Stimulated activated CD8-positive, alpha-beta memory T cell treated with anti-CD3 and anti-CD28 coated beads, Interleukin-7, amount 100 ng/mL, for 1 hour (primary cell): ENCODE measurements at places on chromosomes 16 and 17.

DNA sequence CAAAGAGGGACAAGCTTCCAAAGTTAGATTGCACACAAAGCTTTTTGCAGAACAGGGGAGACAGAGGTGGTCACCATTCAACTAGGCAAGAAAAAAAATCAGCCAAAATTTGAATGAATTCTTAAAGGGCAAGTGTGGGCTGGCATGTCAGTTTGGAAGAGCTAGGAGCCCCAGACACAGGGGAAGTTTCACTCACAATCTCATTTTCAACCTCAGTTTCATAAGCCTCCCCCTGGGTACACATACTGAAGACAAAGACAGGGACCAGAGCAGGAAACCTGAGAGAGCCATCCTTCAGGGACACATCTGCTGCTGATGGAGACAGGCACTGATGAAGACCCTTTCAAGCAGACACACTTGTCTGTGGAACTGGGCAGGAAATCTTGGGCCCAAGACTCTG is 106.3 kb upstream of the PSMD7 start:
- no peak for DNase-seq

GRCh38 chr16:70018254-70018653 is 67.1 kb downstream of the CLEC18A start:
- DNase-seq = no peak

GRCh38 chr17:68296217-68297191 is 5.2 kb downstream of the ARSG start:
- DNase-seq = no peak

DNA sequence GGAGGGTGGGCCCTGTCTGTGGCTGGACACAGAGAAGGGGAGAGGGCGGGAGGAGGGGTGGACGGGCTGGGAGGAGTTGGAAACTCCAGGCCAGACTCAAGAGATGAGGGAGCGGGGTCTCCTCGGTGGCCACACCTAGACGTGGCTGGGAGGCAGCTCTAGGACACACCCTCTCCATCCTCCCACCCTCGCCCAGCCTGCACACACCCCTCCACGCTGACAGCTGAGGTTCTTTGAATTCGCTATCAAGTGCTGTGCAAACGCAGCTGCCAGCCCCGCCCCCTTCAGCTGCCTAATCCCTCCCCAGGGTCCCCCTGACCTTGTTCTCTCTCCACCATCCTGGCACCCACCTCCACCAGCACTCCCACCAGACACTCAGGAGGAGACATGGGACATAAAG is 48.7 kb downstream of the DNAH17 start:
- DNase-seq = no peak

- no peak for DNase-seq
Measured at GRCh38 chr17:55479903-55480302, 31.3 kb downstream of the SMIM36 start.

GRCh38 chr16:66391726-66392670 is 25.5 kb downstream of the CDH5 start:
- DNase-seq = no peak

DNA sequence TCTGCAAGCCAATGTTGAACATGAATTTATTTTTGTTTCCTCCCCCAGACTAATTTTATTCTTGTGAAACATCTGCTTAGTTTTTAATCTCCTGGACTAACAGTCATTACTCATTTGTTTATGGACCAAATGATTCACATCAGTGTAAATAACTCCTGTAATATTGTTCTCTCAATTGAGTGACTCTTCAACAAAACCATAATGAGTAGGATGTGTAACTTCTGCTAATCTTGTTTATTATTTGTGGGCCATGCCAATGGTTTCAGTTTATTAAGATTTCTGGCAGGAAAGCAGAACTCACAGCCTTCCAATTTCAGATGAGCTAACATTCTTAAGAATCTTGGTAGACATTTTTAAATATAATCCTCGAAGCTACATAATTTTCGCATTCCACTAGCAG is 1216.3 kb upstream of the GOT2 start:
- no peak for DNase-seq

- DNase-seq = peak; percentile 29
Measured at GRCh38 chr16:813204-813915, 12.8 kb upstream of the GNG13 start.

- no peak for DNase-seq
Measured at GRCh38 chr17:82962163-82962720, 117.2 kb upstream of the METRNL start.

GRCh38 chr17:2239882-2240430 is 63.6 kb downstream of the SMG6 start:
- no peak for DNase-seq

DNA sequence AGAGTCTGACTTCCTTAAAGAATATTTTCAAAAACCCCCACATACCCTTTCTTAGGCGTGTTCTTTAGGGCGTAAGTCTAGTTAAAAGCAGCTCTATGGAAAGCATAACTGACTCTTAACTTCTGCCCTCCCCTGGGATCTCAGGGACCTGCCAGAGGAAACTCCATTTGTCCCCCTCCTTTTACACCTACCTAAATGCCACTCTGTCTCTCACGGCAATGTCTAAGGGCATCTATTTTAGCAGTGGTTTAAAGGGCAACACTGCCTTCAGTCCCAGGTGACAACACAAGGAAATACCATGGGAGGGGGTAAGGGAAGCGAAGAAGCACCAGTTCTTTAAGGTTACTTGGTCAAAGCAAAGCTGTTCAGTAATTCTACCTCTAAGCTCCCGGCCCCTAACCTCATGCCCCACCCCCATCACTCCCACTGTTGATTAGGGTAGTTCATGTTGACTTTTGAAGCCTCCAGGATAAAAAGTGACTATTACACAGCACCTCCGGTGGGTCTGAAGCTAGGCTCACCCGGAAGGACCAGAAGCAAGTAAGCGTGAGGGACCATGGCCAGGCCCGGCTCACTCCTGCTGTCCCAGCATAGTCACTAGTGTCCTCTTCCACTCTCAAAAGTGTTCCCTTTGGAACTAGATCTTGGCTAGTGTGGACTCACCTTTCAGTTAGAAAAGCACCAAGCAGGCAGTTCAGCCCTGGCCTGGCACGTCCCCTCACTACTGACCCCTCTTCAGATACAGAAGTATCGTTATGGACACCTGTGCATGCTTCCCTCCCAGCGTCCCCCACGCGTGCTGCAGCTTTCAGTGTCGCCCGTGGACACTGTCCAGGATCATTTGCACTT is 47.1 kb downstream of the CYTH1 start:
- DNase-seq = no peak

GRCh38 chr16:22216191-22216831 is 10.2 kb downstream of the EEF2K start:
- no peak for DNase-seq

DNA sequence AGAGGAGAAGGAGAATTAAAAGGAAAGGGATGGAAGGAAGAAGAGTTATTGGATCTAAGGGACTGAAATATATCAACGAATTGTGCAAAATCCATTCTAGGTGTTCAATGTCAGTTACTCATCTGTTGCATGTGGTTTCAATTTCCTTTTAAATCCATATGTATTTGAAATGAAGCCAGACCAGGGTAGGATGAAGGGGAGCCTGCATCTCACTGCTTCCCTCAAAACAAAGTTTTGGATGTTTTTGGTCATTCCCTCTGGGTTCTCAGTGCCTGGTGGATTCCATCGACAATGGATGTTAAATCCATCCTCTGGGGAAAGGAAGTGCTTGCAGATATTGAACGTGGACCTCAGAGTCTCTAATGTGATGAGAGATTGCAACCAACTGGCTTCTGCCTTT is 103.5 kb upstream of the XYLT1 start:
- no peak for DNase-seq

- no peak for DNase-seq
Measured at GRCh38 chr16:46973996-46974324, 486 bp upstream of the DNAJA2 start.

- no peak for DNase-seq
Measured at GRCh38 chr16:17295948-17296347, 174.8 kb downstream of the XYLT1 start.

DNA sequence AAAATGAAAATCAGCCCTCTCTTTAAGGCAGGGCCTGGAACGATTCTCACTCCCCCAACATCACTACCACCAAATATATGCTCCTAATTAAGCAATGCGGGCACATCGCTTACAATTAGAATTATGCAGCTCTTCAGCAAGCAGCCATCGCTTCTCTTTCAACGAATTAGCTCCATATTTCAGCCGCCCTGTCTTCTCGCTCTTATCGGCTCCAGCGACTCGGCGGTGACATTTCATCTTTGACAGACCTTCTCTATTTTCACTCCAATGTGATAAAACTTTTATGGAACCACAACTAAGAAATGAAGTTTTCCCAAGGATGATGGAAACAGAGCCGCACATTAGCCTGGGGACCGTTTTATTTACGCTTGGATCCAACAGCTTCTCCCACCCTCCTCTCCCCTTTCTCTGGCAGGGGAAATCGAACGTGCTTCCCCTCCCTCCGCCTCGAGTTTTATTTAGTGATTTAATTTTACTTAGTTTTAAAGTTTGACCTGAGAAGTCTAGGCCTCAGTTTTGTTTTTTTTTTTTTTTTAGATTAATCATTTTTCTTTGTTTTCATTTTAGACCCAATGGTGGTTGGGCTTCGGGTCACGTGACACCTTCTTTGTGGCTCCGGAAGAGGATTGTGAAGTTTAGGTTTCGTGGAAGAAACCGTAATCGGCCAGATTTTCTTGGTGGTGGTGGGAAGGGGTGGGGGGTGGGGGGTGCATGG is 3.1 kb upstream of the HOXB2 start:
- no peak for DNase-seq

GRCh38 chr17:10857976-10858375 is 20.1 kb upstream of the PIRT start:
- DNase-seq = no peak

GRCh38 chr17:82791532-82791931 is 39.7 kb downstream of the TBCD start:
- no peak for DNase-seq

GRCh38 chr16:11007714-11008280 is 63.4 kb downstream of the CLEC16A start:
- no peak for DNase-seq

GRCh38 chr16:84633622-84634021 is 14.7 kb upstream of the KLHL36 start:
- no peak for DNase-seq

GRCh38 chr17:39231591-39232551 is 6.1 kb upstream of the STAC2 start:
- no peak for DNase-seq
